ENCODE measurements at places on chromosomes 6 and 20.

DNA sequence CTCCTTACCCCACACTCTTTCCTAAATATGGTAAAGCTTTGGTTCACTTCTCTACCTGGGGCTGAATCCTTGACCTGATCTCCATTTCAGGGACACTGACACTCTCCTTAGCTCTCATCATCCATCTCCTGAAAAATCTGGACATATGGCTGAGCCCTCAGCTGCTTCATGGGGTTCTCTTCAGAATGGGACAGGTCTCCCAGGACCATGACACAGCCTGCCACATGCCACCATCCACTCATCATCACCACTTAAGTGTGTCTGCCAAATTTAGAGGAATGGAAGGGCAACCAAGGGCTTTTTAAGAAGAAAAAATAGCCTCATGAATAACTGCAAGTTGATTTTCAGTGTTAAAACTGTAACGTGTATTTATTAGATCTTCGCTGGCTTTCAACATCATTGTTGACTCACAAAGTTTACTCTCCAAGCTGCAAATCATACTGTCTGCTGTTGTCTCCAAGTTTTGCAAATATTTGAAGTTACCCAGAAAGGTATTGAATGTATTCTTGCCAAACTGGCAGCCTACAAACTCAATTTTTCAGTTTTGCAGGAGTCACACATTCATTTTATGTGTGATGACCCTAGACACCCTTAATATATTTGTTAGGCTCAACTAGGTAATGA lies 41.1 kb downstream of the HS3ST5 start:
- DNase-seq = no peak

- no peak for DNase-seq
Observed at GRCh38 chr6:159642481-159642880, 50.6 kb downstream of the SOD2 start.

GRCh38 chr20:38063911-38064530 lies 30.5 kb downstream of the RPRD1B start:
- DNase-seq = no peak

GRCh38 chr20:13028001-13028400 lies 19.2 kb downstream of the SPTLC3 start:
- no peak for DNase-seq

DNA sequence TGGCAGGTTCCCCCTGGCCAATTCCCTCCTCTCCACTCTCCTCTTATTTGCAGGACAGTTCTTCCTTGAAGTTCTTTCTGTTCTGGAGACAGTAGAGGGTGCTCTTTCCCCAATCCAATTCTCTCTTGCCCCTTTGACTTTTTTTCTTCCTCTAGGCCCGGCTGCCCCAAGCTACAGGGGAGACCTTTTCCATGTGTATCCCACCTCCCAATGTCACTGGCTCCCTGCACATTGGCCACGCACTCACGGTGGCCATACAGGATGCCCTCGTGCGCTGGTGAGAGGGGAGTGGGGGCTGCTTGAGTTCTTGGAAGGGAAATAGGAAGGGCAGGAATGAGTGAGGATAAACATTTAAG lies 1.5 kb downstream of the VARS2 start:
- DNase-seq = peak; percentile 37

DNA sequence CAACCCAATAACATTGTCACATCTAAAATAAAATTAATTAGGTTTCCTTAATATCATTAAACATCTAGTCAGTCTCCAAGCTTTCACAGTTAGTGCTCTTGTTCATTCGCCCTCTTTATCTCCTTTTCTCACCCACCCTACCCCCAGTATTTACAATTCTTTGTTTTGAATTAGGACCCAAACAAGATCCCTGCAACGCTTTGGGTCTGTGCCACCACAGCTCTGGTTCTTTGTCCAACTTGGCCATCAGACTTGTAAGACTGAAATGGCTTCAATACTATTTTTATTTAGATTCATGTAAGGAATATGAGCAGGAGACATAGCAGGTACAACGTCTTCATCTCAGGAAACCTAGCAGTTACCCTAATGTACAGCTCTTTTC lies 276.5 kb downstream of the CDKAL1 start:
- DNase-seq = no peak

DNA sequence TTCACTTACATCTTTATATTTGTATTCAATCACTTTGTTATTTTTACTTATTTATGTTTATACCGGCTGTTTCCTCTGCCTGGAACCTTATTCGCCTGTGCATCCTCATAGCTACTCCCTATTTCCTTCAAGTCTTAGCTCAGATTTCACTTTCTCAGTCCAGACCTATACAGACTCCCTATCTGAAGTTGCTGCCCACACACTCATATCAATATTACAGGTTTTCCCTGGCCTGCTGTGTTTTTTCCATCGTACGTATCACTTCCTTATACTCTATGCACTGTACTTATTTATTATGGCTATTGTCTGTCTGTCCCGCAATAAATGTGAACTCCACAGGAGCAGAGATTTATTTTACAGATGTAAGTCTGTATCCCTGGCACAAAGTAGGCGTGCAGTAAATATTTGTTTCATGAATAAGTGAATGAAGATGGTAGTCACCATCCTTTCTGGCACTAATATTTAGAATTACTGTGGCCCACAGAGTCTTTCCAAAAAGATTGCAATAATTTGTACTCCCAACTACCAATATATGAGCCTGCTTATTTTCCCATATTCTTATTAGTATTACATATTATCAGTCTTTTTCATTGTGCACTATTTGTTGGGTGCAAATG lies 64.9 kb downstream of the TNFAIP3 start:
- no peak for DNase-seq

DNA sequence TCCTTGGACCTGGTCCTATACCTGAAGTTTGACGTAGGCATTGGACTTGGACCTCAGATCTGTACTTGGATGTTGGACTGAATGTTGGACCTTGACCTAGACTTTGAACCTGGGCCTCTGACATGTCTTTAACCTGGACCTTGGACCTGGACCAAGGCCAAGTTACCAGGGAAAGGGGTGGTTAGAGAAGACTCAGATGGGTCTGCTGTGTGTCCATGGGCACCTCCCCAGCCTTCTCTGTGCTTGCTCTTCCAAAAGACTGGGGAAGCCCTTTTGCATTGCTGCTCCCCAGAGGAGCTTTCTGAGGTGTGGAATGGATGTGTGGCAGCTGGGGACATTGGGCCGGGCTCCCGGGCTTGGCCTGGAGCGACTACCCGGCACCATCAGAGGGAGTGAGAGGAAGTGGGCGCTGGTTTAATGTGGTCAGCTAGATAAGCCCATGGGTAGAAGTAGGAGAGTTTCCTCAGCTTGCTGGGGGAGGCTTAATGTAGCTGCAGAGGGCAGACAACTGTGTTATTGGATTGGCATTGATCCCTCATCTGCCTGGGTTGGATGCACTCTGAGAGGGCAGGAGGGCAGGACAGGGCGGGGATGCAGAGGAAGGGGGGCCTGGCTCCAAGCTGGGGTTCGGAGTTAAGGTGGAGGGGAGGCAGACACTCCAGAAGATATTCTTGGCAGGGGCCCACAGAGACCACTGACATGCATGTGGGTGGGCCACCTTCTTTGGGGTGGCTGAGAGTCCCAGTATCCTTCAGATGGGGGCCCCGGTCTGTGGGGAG lies 4.2 kb downstream of the SCRT2 start:
- DNase-seq = no peak

DNA sequence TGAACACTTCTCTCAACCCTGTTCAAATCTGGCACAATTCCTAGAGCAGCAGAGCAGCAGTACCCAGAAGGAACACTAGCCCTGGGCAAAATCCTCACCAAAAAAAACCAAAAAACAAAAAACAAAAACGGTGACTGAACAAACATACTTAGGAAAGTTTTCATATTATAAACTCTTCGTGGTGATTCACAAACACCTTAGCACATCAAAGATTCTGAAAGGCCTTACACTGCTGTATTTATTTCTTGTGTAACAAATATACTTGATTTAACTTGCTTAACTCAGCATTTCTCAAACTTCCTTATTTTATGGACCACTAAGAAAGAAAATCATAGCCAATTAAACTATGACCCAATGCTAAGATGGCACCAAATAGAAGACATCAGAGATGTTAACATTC lies 57.8 kb upstream of the RREB1 start:
- no peak for DNase-seq

DNA sequence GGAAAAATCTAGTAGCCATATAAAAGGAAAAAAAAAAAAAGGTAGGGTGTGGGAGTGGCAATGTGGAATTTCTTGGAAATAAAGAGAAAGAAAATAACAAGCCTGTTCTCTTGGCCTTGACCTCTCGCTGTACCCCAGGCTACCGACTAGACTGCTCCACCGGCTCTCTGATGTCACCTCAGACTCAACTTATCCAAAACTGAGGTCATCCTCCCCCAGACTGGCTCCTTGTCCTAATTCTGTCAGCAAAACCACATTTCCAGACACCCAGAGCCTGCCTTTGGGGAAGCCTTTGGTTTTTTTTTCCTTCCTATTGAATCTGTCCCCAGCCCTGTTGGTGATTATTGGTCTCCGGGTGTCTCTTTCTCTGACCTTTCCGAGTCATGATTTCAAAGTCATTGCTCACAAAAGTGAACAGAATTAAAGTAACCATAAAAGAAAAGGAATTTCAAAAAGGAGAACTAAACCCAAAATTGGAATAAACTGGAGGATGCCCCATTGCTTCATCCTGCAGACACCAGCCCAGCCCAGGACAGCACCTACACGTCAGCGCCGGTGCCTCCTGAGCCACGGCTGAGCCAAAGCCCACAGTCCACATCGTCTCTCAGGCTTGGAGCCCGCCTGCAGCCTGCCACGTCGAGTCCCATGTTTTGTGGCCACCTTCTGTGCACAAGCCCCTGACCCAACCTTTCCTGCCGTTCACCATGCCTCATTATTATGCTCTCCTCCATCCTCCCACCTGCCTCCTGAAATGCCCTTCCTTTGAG lies 170.7 kb downstream of the MYLK4 start:
- DNase-seq = no peak

- DNase-seq = no peak
Observed at GRCh38 chr6:106257195-106257594, 68.4 kb downstream of the ATG5 start.

GRCh38 chr6:8335381-8335780 lies 100.0 kb downstream of the SLC35B3 start:
- DNase-seq = peak; percentile 14

- no peak for DNase-seq
Observed at GRCh38 chr20:60750909-60751308, 501.2 kb upstream of the CDH4 start.

DNA sequence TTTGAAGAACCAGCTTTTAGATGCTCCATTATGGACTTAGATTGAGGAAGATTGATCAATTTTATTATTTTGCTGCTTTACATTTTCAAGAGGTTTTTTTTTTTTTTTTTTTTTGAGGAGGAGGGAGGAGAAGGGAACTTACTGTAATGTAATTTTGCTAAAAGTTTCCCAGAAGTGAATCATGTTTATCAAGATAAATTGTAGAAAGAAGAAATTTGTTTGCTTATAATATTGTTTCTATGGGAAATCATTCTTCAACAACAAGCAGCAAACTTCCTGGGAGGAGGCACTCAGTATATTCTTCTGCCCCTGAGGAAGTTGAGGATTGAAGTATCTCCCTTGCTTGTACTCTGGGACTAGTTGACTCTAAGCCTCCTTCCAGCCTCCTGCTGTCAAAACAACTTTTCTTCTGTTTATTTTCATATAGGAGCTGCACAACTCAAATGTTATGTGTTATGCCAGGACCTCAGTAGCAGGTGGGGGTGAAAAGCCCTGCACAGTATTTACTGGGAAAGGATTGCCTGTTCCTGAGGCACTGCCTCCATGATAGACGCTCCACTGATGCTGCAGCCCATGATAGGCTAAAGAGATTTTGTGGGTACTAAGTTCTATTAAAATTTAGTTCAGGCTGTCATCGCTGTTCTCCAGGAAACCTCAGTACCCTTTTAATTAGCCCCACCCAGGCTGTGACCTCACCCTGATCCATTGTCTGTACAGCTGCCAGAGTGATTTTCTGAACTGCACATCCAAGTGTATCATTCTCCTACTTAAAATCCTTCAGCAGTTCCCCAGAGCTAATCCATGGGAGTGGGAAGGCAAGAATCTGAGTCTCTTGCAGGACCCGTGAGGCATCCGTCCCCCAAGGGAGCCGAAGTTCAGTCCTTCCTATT lies 51.9 kb downstream of the CARMIL1 start:
- no peak for DNase-seq

GRCh38 chr6:44731485-44732095 lies 344.1 kb downstream of the CDC5L start:
- no peak for DNase-seq

GRCh38 chr6:10522929-10523573 lies 1.9 kb downstream of the GCNT2 start:
- DNase-seq = no peak

DNA sequence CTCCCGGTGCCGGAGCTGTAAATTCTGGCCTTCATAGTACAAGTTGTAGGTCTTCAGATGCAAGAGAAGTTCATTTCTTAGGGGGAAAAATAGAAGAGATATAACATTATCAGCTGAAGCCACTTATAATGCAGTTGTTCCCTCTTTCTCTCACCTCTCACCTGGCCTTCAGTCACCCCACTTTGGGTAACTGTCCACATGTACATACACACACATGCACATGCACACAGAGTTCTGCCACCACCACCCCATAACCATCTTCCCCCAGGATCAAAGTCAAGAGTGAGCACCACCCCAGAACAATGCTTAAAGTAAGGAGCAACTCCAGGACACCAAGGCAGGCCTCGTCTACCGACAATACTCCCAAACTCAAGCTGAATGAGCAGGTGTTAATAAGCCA lies 76.3 kb downstream of the PRND start:
- no peak for DNase-seq

DNA sequence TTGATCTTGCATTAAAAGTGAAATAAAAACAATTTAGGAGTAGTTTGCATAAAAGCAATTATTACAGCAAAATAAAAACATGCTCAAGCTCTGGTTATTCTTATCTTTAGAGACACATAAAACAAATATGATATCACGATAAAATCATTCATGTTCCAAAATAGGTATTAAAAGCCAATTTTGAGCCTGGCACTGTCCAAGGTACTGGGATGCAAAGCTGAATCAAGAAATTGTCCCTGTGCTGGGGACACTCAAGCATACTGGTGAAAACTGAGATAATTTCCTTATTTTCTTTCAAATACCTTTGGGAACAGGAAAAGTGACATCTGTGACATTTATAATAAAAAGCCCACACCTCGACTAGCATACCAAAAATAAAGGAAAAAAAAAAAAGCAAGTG lies 931 bp upstream of the MTCL3 start:
- DNase-seq = no peak

DNA sequence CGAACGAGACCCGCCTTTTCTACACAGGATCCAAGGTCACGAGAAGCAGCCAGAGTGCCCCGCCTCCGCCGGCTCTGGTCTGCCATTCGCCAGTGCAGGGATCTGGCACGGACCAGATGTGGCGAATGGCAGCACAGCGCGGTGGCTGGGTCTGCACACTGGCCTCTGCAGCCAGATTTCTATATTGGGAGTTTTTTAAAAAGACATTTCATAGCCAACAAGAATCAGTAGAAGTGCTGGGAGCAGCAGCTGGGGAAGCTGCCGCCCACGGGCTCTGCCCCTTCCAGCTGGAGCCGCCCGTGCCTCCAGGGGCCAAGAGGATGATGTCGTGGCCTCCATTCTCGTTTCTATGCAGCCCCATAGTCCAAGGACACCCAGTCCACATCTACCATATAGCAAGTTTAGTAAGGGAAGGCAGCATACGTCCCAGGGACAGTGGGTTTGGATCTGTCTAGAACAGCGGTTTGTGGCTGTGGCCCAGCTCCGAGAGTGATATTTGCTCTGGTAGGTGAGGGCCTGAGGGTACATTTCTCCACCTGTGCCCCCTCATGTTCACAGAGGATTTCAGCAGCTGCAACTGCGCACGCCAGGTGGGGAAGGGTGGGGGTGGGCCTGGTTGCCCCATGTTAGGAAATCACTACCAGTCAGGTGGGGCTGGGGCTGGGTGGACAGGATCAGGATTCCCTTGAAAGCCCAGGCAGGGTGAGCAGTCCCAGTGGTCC lies 333.7 kb downstream of the ZFAND3 start:
- no peak for DNase-seq

All from NCI-H2081 (cell line).